ENCODE measurements at places on chromosomes 2 and 18.

DNA sequence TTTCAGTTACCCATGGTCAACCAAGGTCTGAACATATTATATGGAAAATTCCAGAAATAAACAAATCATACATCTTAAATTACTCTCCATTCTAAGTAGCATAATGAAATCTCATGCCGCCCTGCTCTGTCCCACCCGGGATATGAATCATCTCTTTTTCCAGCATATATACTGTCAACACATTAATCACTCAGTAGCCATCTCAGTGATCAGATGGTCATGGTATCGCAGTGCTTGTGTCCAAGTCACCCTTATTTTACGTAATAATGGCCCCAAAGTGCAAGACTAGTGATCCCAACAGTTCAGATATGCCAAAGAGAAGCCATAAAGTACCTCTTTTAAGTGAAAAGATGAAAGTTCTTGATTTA lies 43.8 kb downstream of the OSBPL6 start:
- DNase-seq = no peak

GRCh38 chr2:231930593-231931281 lies 4.5 kb upstream of the NPPC start:
- DNase-seq = no peak

DNA sequence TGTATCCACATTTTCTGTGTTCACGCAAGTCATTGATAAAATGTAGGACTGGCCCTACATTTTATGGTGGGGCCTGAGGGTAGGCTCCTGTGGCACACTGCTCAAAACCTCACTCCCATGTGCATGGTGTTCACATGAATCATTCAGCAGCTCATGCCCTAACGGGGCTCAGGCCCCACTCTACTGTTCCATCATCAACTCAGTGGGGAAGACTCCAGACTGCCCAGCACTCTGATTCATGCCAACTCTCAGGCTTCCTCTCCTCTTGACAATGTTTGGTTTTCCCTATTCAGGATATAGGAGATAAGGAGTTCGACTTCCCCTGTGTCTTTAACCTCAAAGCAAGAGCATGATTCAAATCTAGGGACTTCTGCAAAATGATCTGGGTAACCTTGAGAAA lies 92.0 kb upstream of the BOD1L2 start:
- DNase-seq = no peak

DNA sequence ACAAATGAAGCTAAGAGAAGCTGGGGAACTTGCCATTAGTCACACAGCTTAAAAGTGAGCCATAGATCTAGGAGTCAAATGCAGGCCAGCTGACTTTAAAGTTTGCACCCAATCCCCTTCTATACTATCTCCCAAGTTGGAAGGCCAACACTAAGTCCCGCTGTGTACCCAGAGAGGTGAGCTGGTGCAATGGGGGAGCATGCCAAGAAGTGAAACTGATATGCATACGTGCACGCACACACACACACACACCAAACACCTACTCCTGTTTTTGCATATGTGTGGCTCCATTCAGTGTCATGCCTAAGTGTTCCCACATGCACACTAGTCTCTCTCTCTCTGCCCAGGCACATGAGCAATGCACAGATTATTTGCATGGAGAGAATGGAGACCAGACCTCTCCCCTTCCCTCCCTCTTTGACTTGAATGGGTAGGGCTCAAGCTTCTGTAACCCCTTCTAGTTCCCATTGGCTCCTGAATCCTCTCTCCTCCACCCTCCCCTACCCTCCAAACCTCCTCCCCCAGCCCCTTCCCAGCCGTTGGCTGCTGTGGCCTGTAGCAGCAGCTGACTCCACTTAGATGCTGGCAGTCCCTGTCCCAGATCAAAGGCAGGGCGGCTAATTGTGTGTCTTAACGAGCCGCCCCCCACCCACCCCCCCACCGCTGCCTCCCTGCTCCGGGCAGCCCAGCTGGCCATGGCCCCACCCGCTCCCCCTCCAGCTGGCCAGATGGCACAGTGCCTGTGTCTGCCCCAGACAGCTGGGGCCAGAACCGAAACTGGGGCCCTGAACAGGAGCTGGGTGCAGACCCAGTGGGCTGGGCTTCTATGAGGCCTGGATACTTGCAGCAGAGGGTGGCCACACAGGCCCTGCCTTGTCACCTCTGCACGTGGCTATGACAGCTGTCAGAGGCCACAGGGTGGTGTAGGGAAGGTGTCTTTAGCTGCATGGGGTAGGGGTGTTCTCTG lies 5.6 kb downstream of the WNT10A start:
- DNase-seq = no peak

DNA sequence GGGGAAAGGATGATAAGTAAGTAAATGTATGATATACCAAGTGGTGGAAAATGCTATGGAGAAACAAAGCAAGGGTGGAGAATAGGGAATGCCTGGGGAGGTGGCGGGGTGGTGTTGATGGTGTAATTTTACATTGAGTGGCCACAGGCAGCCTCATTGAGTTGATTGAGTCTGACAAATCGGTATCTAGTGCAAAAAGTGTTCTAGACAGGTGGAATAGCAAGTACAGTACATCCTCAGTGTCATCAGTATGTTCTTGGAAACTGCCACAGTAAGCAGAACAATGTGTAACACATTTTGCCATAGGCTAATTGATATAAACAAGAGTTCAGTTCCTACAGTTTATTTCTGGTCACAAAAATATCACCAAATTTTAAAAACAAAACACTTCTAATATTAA lies 46.4 kb downstream of the UGP2 start:
- DNase-seq = no peak

Data from activated T-cell treated with anti-CD3 and anti-CD28 coated beads, Interleukin-2, amount 50 U/mL, for 48 hours (primary cell).